ENCODE measurements at places on chromosomes 16 and 17.

- no peak for DNase-seq
These were observed 79.1 kb upstream of the NUDT7 start for GRCh38 chr16:77643176-77643575.

- DNase-seq = no peak
These were observed 191.4 kb downstream of the SLC39A11 start for GRCh38 chr17:72901083-72901482.

DNA sequence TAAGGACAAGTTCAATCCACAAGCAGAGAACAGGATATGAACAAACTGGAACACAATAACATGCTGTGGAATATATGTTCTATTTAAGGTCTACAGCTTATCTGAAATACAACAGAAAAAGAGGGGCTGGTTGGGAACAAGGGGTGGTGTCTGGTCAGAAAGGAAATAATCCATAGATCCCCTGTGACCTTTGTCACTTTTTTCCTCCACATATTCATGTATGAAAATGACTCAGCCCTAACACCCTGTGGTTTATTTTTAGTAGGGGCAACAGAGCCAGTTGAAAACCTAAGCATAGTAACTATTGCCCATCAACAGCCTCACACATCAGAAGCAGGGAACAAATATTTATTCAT is 12.3 kb upstream of the SPAG9 start:
- no peak for DNase-seq

GRCh38 chr16:23824909-23825308 is 10.9 kb upstream of the PRKCB start:
- no peak for DNase-seq

DNA sequence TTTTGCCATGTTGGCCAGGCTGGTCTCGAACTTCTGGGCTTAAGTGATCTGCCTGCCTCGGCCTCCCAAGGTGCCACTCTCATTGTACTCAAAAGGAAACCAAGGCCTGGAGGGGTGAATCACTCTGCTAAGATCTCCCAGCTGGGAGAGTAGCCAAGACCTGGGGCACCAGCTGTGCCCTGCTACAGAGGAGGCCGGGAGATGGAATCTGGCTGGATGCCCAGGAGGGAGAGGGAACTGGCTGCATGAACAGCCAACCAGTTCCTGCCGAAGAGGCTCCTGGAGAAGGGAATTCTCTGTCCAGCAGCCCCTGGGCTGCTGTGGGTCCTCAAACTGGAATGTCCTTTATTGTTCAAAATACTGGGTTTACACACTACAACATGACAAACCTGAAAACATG is 238.7 kb upstream of the CIBAR2 start:
- DNase-seq = no peak

DNA sequence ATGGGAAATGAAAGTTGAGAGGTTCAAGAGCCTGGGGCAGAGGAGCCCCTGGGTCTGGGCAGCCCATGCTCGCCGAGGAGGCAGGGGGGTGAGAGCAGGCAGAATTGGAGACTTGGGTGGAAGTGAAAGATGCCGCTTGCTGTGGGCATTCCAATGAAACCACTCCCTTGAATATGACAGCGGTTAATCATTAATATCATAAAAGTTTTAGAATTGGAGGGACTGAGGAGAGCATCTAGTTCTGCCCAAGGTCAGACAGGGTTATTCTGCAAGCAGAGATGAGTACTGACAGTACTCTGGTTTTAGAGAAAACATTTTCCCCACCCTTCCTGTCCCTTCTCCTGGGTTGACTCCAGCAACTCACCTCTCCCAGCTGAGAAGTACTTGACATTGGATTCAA is 180.2 kb downstream of the MSI2 start:
- no peak for DNase-seq

DNA sequence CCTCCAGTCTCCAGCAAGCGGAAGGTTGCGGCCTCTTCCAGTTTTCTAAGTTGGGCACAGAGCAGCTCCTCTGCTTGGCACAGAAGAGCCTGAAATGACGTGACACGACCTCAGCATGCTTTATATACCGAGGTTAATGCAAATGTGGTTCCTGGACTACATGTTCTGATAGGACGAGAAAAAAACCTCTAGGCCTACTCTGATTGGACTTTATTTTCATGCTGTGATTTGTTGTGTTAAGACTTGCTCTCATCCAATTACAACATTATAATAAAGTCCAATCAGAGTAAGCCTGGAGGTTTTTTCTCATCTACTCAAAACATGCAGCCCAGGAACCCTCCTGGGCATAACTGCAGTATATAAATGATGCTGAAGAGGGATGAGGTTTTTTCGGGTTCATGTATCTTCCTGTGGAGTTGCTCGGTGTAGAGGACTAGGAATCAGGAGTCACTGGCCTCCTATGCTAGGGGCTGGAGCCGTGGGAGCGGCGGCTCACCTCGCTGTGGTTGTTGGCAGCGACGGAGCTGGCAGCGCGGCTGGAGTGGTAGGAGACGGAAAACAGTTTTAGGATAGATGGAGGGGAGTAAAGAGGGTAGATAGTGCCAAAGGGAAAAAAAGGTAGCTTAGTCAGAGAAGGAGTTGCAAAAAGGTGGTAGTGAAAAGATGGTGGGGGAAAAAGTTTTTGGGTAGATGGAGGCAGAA is 878.0 kb downstream of the KCNJ18 start:
- no peak for DNase-seq

GRCh38 chr16:21253470-21253869 is 20.0 kb downstream of the ANKS4B start:
- no peak for DNase-seq

DNA sequence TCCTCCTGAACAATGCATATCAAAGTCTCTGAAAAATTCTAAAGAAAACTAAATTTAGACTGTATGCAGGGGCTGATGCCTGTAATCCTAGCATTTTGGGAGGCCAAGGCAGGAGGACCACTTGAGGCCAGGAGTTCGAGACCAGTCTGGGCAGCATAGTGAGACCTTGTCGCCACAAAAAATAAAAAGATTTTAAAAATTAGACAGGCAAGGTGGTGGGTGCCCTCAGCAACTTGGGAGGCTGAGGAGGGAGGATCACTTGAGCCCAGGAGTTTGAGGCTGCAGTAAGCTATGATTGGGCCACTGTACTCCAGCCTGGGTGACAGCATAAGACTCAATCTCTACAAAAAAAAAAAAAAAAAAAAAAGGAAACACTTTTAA is 30.1 kb upstream of the MMD start:
- no peak for DNase-seq

DNA sequence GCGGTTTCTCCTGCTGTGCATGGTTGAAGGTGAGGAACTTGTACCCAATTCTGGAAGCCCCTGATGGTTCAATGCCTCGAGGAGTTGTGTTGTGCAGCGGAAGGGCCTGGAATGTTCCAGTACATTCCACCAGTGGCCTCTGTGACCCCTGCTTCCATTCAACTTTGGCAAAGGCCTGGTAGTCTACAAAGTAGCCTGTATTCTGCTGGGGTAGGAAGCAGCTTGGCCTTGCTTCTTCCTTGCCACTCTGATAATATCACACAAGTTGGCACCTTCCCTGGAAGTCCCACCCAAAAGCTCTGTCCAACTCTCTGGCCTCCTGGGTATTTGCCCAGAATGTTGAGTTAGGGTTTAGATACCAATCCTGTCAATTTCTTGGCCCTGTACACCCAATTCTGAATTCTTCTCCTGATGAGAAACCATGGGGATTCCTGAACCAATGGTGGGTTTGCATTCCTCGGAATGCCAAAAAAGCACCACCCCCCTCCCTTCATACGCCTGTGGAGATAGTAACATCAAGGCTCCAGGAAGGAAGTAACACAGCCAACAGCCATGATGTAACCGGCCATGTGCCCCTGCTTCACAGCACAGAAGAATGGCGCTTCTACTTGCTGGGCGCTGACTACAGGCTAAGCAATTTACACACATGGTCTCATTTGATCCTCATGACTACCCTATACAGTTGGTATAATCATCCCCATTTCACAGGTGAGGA is 11.8 kb upstream of the FAM117A start:
- no peak for DNase-seq

- no peak for DNase-seq
These were observed 82.9 kb downstream of the LMF1 start for GRCh38 chr16:887846-888245.

- peak; percentile 52 for DNase-seq
These were observed 26.4 kb downstream of the TMEM235 start for GRCh38 chr17:78257810-78258322.

- no peak for DNase-seq
These were observed 16.6 kb upstream of the G6PC1 start for GRCh38 chr17:42883802-42884558.

Measured in activated naive CD4-positive, alpha-beta T cell treated with anti-CD3 and anti-CD28 coated beads, Interleukin-2, amount 10 ng/mL, durations not matched to agents 7 days and 5 days (primary cell).